Amygdala (tissue), 56 donors: ENCODE measurements at places on chromosomes 5 and 9.

DNA sequence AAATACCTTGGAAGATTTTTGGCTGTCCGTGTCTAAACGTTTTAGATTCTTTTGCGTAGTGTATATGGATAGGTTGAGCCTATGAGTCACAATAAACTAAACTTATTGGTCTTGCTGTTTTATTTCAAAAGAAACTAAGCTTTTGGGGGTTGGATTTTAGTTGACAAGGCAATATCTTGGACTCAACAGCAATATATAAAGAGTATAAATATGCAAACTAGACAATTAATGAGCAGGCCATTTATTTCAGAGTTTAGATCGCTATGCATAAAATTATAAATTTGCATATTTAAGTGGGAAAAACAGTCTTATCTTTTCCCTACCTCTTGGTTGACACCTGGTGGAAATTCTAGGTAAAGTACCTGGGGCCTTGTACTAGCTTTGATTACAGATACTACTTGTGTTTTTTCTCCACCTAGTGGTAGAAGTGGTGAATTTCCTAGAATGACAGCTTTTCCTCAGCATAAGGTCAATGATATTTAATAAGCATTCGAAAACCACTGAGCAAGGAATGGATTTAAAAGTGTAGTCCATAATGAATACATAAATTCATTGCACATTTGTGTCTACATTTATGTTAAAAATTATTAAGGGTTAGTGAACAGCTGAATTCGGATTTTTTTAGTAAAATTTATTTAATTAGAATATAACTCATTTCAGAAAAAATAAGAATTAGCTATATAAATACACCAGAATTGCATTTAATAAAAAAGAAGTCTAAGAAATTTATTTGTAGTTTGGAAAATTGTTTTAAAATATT lies 1.7 kb upstream of the ARRDC3 start:
- DNase-seq = no peak

GRCh38 chr5:72436796-72437471 lies 70.3 kb downstream of the ZNF366 start:
- no peak for DNase-seq

DNA sequence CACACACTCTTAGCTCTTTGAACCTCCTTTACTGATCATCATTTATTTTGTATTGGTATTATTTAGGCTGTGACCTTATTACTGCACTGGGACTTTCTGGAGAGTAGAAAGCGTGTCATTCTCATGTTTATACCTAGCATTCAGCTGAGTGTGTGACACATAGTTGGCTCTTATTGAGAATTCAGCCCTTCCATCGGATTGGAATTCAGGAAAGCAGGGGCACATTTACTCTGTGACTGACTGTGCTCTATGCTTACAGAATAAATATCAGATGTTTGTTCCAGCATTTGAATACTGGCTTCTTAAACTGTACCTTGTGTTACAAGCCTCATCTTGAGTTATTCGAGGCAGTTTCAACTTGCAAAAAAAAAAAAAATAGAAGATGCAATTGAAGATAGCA lies 360.9 kb upstream of the DAP start:
- DNase-seq = no peak

DNA sequence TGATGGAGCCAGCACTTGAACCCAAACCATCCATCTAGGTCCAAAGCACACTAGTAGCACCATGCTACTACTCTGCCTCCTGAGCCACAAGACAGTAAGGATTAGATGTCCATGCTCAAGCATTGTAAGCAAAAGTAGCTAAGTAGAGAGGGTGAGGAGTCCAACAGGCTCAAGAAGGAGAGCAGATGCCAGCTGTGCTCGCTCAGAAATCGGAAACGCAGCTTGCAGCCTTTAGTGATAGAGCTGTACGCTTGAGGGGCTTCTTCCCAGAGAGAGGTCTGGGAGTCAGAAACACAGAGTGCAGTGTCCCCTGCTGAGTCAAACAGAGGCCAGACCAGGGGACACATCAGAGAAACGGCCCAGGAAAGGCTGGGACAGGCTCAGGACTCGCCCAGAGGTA lies 32.7 kb upstream of the GABRP start:
- DNase-seq = no peak

DNA sequence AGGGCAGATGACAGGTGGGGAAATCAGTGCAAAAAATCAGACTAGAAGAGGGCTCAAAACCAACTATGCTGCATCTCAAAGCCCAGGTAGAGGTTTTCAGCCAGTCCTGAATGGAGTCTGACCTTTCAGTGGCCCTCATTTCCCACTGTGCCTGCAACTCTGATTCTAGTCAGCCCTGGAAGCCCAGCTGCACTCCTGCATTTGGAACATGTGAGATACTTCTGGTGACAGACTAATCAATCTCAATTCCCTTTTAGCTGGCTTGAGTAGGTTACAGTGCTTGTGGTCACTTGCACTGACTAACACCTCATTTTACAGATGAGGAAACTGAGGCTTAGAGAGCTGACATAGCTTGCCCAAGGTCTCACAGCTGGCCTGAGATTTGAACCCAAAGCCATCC lies 7.9 kb upstream of the ACSL6 start:
- no peak for DNase-seq

GRCh38 chr5:144504929-144505577 lies 334.4 kb downstream of the KCTD16 start:
- DNase-seq = no peak

DNA sequence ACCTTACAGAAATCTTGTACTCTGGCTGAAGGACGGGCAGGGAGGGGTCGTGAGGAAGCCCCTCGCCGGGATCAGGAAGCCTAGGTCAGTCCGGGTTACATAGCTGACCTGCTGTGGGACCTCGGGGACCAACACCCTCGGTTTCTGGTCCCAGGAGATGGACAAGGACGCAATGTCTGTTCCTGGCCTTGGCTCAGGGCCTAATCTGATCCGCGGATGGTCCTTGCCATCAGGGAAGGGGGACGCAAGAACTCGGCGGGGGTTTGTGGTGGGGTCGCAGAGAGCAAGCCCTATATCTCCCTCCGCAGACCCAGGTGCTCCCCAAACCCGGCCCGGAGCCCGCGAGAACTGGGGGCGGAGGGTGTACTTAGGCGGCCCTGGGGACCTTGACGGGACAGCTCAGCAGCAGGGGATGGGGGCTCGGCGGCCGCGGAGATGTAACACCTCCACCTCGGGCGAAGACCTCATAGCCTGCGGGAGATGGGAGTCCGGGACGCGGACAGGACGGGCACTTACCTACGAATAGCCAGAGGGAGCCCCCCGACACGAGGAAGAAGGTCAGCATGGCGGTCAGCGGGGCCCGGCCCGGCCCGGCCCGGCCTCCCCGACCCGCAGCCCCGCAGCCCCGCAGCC lies 353 bp downstream of the ACSL6 start:
- peak; percentile 65 for DNase-seq

DNA sequence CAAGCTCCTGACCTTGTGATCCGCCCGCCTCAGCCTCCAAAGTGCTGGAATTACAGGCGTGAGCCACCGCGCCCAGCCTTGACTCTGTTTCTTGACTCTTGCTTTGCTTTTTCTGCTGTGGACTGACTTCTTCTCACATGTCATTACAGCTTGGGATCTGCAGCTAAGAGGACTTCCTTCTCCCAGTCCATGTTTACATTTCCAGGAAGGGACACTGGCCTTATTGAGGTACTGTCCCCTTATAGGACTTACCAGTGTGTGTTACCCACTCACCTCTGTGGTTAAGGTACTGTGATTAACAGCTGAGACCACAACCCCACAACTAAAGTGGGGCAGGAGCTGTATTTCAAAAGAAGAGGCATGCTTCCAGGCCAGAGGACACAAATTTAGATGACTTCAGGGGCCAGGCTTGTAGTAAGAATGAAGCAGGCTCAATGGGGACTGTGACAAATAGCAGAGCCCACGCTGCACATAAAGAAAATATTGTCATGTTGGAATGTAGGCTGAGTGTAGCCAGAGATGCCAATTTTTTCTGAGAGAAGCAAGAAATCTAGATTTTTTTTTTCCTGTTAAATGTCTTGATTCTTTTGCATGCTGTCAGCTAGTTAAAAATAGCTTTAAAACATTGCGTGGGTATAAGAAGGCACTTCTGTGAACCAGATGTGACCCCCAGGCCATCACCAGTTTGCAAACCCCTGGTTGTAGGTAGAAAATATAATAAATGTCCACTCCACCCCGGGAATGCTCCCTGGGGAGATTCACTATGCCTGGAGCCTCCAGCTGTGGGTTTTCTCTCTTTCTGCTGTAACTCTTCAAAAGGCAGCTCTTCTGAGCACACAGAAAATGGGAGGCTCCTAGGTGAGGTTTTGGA lies 75.0 kb downstream of the PTPDC1 start:
- no peak for DNase-seq

DNA sequence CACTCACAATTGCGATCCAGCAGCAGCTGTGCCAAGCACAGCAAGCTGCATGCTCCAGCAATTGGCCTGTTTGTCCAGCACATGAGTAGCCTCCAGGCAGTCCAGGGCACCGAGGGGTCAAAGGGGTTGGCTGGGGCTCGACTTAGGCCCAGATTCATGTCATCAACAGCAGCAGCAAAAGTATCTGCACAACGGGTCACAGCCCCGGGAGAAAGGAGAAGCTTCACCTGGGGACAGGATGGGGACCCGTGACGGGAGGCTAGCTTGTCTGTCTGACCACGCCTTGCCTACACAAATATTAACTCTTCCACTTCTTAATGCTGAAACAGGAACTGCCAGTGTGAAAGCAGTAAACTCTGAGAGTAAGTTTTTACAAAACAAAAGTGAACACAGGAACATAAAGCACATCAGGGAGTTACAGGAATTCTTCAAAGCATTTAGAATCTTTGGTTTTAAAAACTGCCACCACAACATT lies 191.2 kb downstream of the PIK3R1 start:
- no peak for DNase-seq
